ENCODE measurements at places on chromosomes 5 and 9.

DNA sequence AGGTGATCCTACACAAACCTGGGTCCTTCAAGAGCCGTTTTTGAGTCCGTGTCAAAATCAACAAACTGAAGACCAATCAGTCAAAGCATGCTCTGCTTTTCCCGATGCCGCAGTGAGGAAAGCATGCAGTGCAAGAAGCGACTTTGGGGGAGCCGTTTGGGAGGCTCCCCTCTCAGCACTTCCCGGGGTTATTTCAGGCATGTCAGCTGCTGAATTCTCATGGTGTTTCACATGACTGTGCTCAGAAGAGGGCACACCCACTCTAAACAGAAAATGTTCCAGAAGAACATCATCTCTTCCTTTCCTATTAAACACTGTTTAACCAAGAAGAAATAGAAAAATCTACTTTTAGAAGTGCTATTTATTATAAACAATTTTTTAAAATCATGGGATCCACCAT, 125.5 kb downstream of the EPB41L4A start:
- DNase-seq = no peak

GRCh38 chr5:68802430-68802829, 291.4 kb upstream of the SLC30A5 start:
- DNase-seq = no peak

DNA sequence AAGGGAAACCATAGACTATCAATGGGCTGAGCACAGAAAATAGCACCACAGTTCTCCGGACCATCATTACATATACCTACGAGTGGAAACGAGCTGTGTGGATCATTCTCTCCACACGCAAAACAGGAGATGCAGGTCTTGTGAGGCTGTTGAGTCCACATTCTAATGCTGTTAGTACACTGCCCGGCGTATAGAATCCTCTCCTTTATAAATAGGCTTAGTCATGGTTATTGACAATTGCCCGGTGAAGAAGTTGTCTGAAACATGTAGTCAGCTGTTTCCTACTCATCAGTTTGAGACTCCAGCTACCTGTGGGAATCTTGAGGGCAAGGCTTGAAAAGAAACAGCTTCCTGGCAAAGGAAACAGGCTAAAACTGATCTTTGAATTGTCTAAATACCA, 602.0 kb upstream of the EDIL3 start:
- no peak for DNase-seq

DNA sequence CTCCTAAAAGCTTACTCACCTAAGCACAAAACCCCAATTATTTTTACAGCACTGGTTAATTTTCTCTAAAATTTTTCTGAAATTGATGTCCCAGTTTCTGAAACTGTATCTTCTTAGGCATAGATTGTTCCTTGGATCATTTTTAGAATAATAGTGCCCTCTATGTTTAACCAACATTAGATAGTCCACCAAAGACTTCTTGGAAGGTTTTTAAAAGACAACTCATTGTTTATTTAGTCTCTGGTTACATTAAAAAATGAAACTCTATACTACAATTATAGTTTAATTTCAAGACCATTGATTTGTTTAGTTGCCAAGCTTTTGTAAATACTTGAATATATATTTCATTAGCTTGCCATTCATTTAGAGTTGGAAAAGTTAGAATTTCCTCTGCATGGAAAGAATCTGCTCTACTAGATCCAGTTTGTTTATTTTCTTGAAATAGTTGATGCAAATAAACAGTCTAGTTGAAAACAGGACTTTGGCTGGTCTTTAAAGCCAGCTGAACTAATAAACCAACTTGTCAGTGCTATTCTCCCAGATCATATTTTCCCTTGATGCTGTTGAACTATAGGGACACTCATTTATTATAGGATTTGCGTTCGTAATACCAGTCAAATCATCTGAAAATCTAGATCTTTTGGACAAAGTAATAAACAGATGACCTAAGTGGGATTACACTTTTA, 990.5 kb downstream of the TLE1 start:
- no peak for DNase-seq

- no peak for DNase-seq
Measured at GRCh38 chr5:123382252-123382651, 41.0 kb downstream of the CEP120 start.

- DNase-seq = no peak
Measured at GRCh38 chr5:83095957-83096539, 18.7 kb downstream of the XRCC4 start.

GRCh38 chr5:91049112-91049511, 334.0 kb downstream of the ARRDC3 start:
- DNase-seq = no peak

GRCh38 chr9:12923468-12924009, 148.7 kb downstream of the LURAP1L start:
- no peak for DNase-seq

GRCh38 chr5:132435886-132436285, 54.7 kb downstream of the IRF1 start:
- no peak for DNase-seq

DNA sequence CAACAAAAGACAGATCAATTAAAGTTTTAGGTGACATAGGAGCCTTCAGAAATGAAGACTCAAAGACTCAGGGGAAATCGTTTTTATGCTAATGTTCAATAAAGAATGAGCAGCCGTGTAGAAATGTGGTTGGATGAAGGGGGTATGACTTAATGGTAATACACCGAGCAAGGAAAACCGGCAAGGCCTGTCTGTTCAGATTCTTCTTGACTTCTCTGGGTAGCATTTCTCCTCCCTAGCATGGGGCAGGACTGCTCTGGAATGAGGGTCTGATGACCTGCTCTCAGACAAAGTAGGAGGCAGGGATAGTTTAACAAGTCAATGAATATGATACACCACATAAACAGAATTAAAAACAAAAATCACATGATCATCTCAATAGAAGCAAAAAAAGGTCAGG, 487.4 kb downstream of the ZNF608 start:
- DNase-seq = no peak

GRCh38 chr9:98457726-98458370, 202.4 kb upstream of the TBC1D2 start:
- no peak for DNase-seq

GRCh38 chr5:15614679-15615078, 114.7 kb downstream of the FBXL7 start:
- no peak for DNase-seq

DNA sequence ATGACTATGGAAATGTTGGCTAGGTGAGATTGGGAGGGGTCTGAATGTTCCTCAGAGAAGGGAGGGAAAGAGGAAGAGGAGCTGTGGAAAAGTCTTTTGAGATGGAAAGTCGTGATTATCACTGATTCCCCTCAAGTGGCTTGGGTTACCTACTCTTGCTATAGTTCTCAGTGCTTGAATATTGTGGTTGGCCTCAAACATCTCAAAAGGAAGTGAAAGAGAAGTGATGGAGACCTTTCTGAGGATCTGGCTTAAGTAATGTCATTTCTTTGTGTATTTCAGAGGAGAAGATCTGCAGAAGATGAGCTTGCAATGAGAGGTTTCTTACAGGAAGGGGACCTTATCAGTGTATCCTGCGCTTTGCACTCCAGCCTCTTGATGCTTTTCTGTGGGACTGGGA, 5.5 kb downstream of the EXOSC2 start:
- no peak for DNase-seq

DNA sequence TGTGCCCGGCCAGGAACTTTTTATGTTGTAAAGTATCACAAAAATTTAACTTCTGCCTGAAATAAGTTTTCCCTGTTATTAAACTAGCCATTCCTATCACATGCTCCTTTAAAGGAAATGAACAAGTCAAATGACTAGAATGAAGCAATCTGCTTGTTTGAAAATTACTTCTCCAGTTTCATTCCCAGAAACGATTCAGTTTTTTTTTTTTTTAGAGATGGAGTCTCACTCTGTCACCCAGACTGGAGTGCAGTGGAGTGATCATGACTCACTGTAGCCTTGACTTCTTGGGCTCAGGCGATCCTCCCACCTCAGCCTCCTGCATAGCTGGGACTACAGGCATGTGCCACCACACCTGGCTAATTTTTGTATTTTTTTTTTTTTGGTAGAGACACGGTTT, 13.3 kb upstream of the GNG10 start:
- DNase-seq = no peak

GRCh38 chr9:88193766-88194165, 55.5 kb upstream of the SPATA31C2 start:
- DNase-seq = no peak
